ENCODE measurements at places on chromosomes 11 and 22.

DNA sequence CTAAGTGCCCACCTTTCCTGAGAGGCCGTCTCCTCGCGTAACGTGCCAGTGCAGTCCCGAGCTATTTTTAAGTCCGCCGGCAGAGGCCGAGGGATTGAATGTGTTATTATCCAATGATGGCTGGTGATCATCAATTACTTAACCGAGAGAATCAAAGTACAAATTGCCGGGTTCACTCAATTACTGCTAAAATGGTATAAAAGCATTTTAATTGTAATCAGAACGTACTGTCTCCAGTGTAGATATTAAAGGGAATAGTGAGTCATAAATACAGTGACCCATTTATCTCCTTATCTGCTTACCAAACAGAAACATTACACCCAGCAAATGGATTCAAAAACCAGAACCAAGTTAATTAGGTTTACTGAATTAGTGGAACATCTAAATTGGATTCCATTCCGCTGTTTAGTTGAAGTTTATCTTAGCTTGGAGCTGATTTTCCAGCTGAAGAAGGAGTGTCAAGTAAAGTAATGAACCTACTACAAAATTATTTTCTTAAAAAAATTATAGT, 334.9 kb downstream of the BRD1 start:
- DNase-seq: no peak

DNA sequence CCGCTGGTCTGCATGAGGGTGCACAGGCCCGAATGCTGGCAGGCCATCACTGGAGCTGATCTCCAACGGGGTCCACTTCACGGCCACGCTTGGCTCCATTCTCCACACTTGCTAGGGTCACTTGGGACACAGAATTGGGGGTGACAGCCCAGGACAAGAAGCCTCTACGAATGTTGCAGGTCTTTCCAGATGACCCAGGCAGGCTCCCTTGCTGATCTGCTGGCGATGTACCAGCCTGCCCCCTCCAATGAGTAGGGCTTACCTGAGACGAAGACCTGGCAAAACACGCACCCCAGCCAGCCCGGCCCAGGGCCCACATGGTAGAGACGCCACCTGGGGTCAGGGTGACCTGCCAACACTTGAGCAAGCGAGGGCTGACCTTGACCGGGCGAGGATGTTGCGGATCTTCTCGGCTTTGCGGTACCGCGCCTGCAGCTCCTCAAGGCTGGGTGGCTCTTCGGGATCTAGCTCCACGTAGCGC, 44.9 kb downstream of the C11orf58 start:
- DNase-seq: no peak

DNA sequence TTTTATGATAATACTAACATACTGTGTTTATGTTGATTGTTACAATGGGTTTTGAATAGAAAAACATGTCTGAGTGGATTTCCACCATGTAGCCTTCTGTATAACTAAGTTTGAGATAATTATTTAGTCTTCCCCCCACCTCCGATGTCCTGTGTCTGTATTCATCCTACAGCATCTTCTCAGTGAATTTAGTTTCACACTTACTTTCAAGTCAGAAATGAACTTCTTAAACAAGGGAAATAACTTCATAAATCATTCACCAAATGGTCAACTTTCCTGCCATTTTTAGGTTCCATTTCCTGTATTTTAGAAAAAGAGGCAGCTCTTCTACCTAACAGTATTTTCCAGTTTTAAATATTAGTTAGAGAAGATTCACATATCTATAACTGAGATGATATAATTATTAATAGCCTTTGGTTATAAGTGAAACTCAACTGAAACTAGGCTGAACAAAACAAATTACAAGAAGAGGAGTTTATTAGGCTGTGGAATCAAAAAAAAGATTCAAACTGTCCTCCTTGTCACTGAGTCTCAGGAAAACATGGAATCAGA, 3.5 kb downstream of the OR51B5 start:
- DNase-seq: no peak

DNA sequence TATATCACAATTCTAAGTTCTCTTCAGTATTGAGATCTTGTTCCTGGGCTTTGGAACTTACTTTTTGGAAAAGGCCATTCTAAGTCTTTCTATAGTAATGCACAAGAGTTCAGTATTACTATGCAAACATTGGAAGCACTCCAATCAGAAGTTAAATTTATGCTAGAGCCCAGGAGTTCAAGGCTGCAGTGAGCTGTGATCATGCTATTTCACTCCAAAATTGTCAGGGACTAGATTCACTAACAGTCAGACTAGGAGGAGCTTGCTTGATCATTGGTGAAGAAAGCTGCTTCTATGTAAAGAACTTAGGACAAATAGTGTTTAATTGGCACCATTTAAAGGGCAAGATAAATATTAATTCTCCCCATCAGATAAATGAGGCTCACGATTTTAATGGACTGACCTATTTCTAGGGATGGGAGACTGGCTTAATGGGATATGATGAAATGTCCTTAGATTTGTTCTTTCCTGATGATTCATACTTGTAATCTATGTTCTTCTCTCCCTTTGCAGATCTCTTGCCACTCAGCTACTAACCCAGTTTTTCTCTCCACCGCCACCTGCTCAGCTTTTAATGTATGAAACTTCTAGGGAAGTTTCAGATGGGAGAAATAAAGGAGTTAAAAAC, 32.6 kb upstream of the TMEM123 start:
- DNase-seq: no peak

DNA sequence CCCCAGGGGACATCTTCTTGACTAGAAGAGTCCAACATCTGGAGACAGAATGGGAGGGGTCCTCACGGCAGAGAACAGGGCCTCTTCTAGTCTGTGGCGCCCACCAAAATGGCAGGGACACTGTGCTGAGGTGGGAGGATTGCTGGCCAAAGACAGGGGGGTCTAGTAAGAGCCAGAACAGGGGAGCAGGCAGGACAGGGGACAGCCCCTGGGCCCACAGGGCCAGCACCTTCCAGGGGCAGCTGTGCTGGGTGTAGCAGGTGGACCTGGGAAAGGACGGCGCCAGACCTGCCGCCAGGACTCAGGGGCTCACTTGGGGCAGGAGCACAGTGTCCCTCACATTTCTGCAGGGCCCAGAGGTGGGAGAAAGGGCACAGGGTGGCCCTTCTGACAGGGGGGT, 858 bp upstream of the APOBEC3A start:
- DNase-seq: no peak

GRCh38 chr11:813072-813455, 3.3 kb downstream of the RPLP2 start:
- DNase-seq: no peak

DNA sequence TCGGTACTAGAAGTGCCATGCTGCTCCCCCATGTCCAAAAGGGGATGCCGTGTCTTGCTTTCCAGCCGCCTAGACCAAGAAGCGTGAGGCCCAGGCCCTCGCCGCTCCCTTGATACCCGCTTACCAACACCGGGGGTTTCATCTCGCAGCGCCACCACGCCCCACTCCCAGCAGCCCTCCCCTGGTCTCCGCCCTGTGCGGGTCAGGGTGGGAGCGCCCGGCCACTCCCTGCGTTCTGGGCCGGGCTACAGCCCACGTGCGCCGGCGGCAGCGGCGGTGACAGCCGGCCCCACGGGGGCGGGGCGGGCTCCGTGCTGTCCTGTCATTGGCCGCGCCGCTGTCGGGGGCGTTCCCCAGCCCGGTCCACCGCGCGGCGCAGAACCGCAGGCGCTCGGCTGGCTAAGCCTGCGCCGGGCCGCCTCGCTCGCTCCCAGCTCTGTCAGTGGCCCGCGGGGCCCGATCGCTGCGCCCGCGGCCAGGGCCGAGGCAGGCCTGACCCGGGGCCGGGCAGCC, at the start of gene MICAL2:
Gene MICAL2 (plus strand): TSS at position 390 of the 513 bp plus-strand sequence. CDS start 51,566 bp downstream, outside the sequence.
- peak; percentile 86 for DNase-seq

- DNase-seq: no peak
Observed at GRCh38 chr11:116602637-116602942, 170.2 kb downstream of the BUD13 start.

- DNase-seq: no peak
Observed at GRCh38 chr11:122784325-122784955, 53.9 kb upstream of the CRTAM start.

- no peak for DNase-seq
Observed at GRCh38 chr11:35563484-35564244, 38.2 kb upstream of the PAMR1 start.

DNA sequence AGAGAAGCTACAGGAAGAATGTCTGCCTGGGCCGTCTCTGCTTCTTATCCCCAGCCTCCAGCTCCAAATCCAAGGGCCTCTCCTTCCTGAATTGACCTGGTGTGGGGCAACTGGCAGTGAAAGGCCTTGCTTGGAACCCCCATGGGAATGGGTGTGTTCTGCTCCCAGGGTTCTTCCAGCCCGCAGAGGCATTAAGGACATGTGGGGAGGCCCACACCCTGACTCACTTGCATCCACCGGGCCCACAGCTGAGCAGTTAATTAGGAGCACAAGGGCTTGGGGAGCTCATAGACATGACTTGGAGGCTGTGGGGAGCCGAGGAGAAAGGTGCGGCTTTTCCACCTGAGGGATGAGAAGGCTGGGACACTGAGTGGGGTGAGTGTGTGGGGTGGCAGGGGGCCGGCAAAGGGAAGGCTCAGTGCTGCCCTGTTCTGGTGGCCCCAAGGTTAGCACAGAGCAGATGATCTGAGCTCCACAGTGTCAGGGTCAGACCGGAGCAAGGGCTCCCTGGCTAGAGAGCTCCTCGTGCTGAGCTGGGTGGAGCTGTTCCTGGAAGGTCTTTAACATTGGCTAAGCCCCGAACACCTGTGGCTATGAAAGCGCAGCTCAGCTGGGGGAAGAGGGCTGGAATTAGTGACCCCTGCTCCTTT, 64.5 kb upstream of the NECTIN1 start:
- no peak for DNase-seq

- peak; percentile 79 for DNase-seq
Observed at GRCh38 chr22:35150183-35151107, 84.5 kb downstream of the ISX start.

DNA sequence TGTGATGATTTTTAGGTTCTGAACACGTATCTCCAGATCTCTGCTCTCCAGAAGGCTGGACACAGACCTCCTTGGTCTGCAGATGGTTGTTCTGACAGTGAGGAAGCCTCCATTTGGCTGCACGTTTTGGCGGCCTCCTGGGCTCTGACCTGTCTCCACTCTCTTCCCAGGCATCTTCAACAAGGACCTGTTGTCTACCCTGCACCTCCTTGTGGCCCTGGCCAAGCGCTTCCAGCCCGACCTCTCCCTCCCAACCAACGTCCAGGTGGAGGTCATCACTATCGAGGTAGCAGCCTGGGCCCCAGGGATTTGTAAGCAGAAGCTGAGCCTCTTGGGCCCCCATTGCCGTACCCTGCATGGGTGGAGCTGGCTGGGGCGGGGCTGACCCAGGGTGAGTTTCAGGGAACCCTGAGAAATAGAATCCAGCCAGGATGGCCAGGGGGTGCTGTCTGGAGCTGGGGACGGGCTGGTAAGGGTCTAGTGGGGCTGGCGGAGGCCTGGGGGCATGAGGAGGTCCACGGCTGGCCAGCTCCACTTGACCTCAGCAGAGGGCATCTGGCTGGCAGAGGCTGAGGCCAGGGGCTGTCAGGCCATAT, 9.8 kb downstream of the PARVG start:
- no peak for DNase-seq

GRCh38 chr11:121615501-121615900, 162.7 kb upstream of the SORL1-AS1 start:
- DNase-seq: no peak

DNA sequence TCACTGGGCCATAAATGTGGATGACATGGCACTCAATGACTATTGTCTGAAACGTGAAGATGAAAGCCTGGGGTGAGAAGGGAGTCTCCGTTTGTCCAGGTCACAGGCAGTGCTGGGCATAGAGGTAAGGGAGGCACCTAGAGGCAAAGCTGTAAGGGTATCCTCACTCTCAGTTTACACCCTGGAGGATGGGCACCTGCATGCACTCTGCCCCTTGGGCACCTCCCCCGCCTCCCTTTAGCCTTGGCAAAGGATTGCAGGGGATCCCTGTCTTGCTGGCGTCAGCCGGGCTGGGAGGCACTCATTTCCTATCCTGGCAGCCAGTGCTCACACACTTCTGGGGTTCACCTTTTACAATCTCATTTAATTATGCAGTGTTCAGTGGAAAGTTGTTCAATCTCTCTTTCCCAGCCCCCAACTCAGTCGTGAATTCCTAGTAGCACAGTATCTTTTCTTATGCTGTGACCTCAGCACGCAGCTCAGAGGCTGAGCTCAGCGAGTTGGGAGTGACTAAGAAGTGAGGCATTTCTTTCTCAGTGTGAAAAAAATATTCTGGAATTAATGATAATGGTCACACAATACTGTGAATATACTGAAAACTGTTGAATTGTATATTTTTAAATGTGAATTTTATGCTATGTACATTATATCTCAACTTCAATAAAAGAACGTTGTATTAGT, 866.6 kb downstream of the BRD1 start:
- no peak for DNase-seq

- DNase-seq: peak; percentile 89
Observed at GRCh38 chr22:22357024-22357883, 112.7 kb downstream of the VPREB1 start.

GRCh38 chr11:10808235-10808552, 532 bp downstream of the EIF4G2 start:
- no peak for DNase-seq

GRCh38 chr11:64372802-64373597, 14.0 kb downstream of the RPS6KA4 start:
- DNase-seq: no peak

DNA sequence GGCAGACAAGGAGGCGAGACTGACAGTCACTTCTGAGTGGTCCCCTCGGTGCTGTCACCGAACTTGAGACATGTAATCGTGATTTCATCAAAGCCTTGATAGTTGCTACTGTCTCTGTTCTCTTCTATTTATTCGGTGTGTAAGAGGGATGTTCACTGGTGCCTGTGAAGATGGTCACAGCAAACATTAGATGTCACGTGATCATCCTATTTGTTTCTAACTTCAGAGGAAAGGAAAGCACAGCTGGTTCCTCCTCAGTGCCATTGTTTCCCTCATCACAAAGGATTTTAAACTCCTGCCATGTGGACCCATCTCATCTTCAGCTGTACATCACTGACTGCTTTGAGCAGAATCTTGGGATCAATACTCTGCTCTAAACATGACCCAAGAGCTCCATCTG, 73.1 kb upstream of the CLMP start:
- no peak for DNase-seq

GRCh38 chr11:18317551-18317950, 4.4 kb downstream of the HPS5 start:
- no peak for DNase-seq

GRCh38 chr11:110774138-110775014, 62.1 kb upstream of the ARHGAP20 start:
- DNase-seq: no peak

- DNase-seq: peak; percentile 72
Observed at GRCh38 chr11:35272391-35272902, 133.5 kb downstream of the CD44 start.

DNA sequence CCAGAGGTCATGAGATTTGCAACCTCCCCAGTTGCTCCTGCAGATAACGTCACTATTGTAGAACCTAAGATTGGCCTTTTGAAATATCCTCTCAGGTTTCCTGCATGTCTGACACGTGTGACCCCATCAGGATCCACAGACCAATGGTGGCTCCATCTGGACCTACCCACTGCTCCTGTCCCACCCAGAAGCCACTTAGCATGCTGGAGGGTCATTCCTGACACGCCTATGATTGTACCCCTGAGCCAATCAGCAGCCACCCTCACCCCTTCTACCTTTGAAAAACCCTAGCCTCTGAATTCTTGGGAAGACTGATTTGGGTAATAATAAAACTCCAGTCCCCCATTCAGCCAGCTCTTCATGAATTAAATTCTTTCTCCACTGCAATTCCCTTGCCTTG, 20.1 kb upstream of the NARS2 start:
- DNase-seq: no peak

Measured in activated CD4-positive, alpha-beta T cell treated with anti-CD3 and anti-CD28 coated beads, Interleukin-2, amount 50 U/mL, for 48 hours (primary cell).